ENCODE measurements at places on chromosomes 3 and 15.

GRCh38 chr15:67840749-67841512 lies 1.1 kb upstream of the RNU6-1 start:
- no peak for DNase-seq

DNA sequence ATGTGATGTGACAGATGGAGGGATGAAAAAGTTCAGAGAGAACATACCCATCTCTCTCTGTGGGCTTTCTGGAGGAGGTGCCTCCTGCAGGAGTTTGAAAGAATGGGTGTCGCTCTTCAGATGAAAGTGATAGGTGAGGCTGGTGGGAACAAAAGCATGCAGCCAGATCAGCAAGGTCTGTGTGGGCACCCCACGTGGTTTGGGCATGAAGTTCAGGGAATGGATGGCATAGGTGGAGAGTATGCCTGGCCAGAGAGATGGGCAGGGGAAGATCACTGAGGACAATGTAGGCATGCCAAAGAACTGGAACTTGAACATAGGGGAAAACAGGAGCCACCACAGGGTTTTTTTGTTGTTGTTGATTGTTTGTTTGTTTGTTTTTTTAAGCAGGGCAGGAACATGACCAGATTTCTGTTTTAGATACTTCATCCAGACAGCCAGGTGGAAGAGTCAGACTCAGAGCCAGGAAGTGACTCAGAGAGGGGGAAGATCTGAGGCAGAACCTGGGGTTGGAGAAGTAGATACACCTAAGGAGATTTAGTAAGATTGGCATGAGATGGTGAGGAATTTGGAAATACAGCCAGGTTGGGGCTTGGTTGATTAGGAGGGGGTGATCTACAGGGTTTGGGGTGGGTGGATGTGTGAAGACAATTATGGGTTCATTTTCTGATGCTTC lies 64.8 kb upstream of the CLSTN2 start:
- DNase-seq = no peak

- no peak for DNase-seq
These were observed 339.2 kb downstream of the CADM2 start for GRCh38 chr3:85298032-85298431.

- no peak for DNase-seq
These were observed 8.0 kb downstream of the MBNL1 start for GRCh38 chr3:152276681-152277080.

GRCh38 chr3:110528305-110529121 lies 543.1 kb upstream of the NECTIN3 start:
- DNase-seq = no peak

DNA sequence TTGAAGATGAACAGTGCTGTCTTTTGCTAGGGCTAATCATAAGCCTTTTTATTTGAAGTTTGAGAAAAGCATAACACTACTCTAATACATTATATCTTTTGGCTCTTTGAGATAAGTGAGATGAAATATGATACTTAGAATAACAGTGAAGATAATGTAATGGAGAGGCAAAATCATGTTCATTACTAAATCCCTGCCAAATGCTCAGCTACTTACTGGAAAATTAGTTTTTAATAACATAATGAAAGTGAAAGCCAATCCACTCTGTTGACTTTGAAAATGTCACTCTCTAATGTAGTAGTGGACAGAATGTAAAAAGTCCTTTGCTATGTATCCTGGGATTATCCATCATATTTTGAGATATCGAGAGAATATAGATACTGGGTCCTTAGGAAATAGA lies 35.9 kb upstream of the MYH15 start:
- DNase-seq = no peak

DNA sequence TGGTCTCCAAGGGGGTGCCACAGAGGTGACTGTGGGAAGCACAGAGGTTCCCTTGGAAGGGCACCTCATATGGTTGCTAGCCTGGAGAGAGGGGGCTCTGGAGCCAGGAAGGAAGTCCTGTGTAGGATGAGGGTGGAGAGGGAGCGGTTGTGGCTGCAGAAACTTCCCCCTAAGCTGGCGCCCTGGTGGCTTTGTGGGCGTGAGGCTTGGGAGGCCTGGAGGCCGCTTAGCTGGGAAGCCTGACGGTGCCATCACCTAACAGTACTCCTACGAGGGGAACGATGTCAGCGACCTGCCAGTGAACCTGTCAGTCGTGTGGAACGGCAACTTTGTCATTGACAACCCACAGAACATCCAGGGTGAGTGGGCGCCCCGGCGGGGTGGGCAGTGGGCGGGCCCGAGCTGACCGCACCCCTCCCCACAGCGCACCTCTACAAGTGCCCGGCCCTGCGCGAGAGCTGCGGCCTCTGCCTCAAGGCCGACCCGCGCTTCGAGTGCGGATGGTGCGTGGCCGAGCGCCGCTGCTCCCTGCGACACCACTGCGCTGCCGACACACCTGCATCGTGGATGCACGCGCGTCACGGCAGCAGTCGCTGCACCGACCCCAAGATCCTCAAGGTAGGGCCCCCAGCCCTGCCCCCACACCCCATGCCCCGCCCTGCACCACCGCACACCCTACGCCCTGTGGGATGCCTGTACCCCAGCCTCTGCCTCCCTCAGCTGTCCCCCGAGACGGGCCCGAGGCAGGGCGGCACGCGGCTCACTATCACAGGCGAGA lies 31.0 kb downstream of the PLXNA1 start:
- DNase-seq = no peak

DNA sequence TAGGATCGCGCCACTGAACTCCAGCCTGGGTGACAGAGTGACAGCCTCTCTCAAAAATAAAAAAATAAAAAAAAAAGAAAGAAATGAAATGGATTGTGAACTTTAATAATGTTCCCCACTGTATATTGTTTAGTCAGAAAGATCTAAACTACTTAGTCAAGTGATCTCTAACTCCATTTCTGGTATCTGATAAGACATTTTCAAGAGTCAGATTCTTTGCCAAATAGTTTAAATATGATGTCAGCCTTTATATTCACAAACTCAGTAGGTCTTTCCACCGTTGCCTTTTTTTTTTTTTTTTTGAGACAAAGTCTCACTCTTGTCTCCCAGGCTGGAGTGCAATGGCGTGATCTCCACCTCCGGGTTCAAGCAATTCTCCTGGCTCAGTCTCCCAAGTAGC lies 29.0 kb upstream of the OSBPL11 start:
- no peak for DNase-seq

- no peak for DNase-seq
These were observed 116.9 kb downstream of the ALDH1A2 start for GRCh38 chr15:57948351-57949289.

GRCh38 chr3:111314181-111314873 lies 227.7 kb upstream of the CD96 start:
- DNase-seq = no peak

DNA sequence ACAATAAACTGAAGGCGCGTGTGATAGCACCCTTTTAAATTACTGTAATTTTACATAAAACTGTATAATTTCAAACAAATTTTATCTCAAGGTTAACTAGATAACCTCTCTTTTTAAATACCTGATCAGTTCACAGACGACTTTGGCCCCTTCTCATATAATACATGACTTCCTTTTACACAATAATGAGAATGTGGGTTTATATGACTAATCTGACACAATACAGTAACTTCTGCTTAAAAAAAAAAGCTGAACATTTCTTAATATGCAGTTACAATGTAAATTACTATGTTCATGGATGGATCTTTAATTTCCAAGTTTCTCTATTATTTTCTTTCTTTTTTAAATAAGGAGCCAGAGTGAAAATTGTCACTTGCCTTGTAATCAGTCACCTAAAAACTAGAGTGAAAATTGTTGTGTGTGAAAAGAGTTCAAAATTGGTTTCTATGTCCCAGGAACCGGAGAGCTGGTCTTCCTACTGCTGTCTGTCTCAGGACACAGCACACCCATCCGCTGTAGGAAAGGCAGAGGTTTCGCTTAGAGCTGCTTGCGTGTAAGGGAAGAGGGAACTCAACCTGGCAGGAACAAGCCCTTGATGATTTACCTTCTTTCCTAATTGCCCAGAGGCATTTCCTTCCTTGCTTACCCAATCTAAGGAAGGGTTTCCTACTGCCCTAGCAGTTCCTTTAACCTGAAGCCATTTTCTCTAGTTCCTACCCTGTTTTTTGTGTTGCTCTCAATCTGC lies 33.3 kb downstream of the PLD1 start:
- DNase-seq = no peak

DNA sequence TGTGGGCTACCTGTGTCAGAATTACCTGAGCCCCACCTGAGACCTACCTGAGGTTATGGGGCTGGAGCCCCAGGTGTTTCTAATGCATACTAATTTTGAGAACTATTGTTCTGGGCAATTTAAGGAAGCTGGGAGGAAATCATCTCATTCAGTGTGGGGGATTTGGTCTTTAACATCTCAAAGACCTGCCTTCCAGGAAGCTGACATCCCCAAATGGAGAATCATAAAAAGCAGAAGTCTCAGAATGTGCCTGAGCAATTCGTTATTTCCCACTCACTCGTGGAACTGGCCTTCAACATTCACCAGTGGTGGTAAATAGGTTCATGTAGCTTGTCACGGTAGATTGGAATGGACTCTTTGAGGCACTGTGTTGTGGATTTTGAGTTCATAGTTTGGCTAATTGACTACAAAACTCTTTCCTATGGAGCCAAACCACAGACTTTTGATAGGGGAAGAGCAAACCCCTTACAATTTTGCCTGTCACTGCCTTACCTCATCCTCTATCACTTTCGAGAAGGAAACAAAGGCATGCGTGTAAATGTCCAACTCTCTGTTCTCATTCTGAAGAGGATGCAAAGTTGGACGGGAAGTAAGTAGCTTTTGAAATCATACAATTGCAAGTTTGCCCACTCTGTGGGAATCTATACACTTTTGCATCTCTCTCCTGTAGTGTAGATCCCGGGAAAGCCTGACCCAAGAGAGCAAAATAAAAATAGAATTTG lies 521.0 kb upstream of the MDFIC2 start:
- no peak for DNase-seq

GRCh38 chr3:109059264-109059663 lies 58.7 kb downstream of the MORC1 start:
- no peak for DNase-seq

- DNase-seq = no peak
These were observed 101.6 kb upstream of the RAD18 start for GRCh38 chr3:9064850-9065249.

DNA sequence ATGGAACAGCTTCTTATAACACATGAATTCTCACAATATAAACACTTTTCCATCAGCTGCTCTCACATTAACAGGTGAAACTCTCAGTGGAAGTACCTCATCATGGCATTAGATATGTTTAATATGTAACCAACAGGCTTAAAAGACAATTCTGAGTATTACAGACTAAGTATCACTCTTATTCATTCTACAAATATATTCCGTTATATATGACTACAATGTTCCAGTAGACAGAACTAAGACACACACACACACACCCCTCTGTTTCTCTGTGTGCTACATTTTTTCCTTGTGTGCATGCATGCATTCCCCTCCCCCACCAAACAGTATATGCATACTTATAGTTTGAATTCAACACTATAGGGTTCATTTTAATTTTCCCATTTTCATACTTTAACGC lies 32.4 kb downstream of the MRPL3 start:
- no peak for DNase-seq

DNA sequence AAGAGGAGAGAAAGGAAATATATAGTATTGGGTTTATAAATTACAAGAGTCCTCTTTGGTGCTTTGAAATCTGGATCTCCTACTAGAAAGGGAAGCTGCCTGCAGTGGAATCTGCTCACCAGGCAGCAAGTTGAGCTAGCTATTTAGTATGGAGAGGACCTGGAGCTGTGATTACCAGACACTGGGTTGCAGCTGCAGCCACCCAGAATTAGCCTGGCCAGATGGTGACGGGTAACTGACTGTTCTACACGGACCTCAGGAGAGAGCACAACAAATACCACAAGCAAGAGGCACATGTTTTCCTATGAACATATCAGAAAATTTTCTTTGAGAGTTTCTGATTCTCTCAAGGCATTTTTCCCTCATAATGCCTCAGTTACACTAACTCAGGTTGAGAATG lies 46.5 kb downstream of the SYNPR start:
- peak; percentile 25 for DNase-seq

GRCh38 chr3:126887686-126888085 lies 95.2 kb upstream of the PLXNA1 start:
- DNase-seq = no peak

- DNase-seq = no peak
These were observed 392.0 kb downstream of the IL20RB start for GRCh38 chr3:137349557-137350348.

GRCh38 chr15:89784686-89784960 lies 8.5 kb downstream of the MESP2 start:
- no peak for DNase-seq

GRCh38 chr3:44060164-44060563 lies 181.5 kb upstream of the TOPAZ1 start:
- DNase-seq = no peak

DNA sequence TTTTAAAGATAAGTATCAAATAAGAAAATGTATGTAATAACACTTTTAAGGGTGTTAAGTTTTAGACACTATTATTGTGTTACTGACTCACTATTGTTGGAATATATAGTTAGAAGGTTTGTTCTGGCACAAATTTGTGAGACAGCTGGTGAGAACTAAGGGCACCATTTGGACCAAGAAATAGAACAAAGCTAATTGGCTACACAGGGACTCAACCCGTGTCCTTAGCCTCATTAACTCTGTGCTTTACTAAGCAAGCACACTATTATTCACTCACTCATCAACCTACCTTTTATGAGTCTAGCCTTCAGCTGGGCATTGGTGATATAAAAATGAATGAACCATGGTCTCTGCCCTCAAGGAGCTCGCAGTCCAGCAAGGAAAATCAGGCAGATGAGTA lies 4.1 kb upstream of the UNC13C start:
- DNase-seq = peak; percentile 68

GRCh38 chr15:55802600-55803376 lies 59.8 kb upstream of the PRTG start:
- DNase-seq = no peak

DNA sequence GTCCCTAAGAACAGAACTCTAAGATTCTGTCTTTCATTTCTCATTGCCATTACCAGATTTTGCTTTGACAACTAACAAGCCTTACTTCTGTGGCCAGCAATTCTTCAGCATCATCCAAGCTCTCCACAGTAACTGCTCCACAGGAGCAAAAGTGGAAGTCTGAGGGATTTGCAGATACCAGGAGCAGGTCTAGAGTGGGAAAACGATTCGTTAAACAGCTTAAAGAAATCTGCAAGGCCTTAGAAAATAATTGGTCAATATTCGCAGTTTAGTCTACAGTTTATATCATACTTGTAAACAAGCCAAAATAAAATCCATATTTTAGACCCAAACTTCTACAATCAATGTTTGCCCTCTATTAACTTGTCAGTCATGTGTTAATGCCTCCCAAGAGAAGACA lies 24.1 kb downstream of the MYH15 start:
- DNase-seq = no peak

DNA sequence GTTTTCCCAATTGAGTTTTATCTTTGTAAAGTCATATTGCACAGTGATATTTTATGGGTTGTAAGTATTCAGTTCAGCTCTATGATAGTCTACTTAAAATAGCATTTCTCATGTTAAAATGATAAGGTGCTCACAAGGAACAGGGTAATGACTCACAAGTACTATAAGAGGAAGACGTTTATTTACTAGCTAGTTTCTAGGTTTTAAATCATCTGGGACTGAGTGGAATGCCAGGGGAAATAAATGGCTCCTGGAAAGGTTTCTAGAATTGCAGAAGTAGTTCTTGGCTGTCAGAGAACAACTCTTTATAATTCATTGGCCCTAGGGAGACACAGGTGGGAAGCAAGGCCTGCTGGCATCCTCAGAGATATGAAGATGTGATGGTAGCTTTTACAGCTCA lies 112.8 kb downstream of the CHDH start:
- no peak for DNase-seq

- no peak for DNase-seq
These were observed 238.7 kb upstream of the EIF1B start for GRCh38 chr3:40070816-40071215.

- no peak for DNase-seq
These were observed 11.2 kb downstream of the VGLL4 start for GRCh38 chr3:11632564-11632963.

GRCh38 chr3:52752045-52752660 lies 18.6 kb downstream of the NEK4 start:
- no peak for DNase-seq

Measured in cerebellum (tissue), 4 donors.